ENCODE measurements at places on chromosomes 7 and 10. TPM values are rescaled to one million over a fixed set of nuclear protein-coding genes. Genes with fewer than 3 reads are reported as not detected.

- H3K4me1 ChIP-seq, result peaks cover 27% of the 10 kb centered on the region
- H3K4me3 ChIP-seq, result no peak overlapping the region
- DNase-seq, result no peak
- no peaks in the 10 kb centered on the region for H3K27me3 ChIP-seq
- peaks cover 2% of the 10 kb centered on the region for H3K36me3 ChIP-seq
These were observed 78.2 kb downstream of the MAPK8 start for GRCh38 chr10:48384699-48384982.

Gene LRRD1
- not detected for total RNA-seq

GRCh38 chr7:106720641-106721040 is 59.7 kb upstream of the CCDC71L start:
- H3K27me3 ChIP-seq, result peaks cover 2% of the 10 kb centered on the region
- H3K4me3 ChIP-seq, result no peak overlapping the region
- DNase-seq, result no peak
- H3K27ac ChIP-seq, result peak overlapping the region; percentile 43
- peaks cover 6% of the 10 kb centered on the region for H3K36me3 ChIP-seq

GRCh38 chr10:119297207-119297968 is 90.0 kb downstream of the GRK5 start:
- peaks cover 8% of the 10 kb centered on the region for H3K36me3 ChIP-seq
- no peak overlapping the region for H3K4me3 ChIP-seq
- H3K27ac ChIP-seq, result no peak overlapping the region
- peaks cover 47% of the 10 kb centered on the region for H3K4me1 ChIP-seq
- no peaks in the 10 kb centered on the region for H3K27me3 ChIP-seq

Gene TMEM273
- 16.6 TPM for total RNA-seq

- no peaks in the 10 kb centered on the region for H3K27me3 ChIP-seq
- H3K4me3 ChIP-seq, result no peak overlapping the region
- no peak for DNase-seq
These were observed 201.9 kb downstream of the INHBA start for GRCh38 chr7:41501006-41501405.

GRCh38 chr7:54538122-54538521 is 4.1 kb upstream of the VSTM2A start:
- H3K36me3 ChIP-seq, result no peaks in the 10 kb centered on the region
- H3K4me1 ChIP-seq, result no peaks in the 10 kb centered on the region
- no peak overlapping the region for H3K4me3 ChIP-seq
- H3K27me3 ChIP-seq, result peaks cover 16% of the 10 kb centered on the region
- no peak for DNase-seq
- H3K27ac ChIP-seq, result no peak overlapping the region

Gene NANOS1
- not detected for total RNA-seq

Gene CFAP69
- 0.07 TPM for total RNA-seq

Measured in activated CD8-positive, alpha-beta T cell treated with anti-CD3 and anti-CD28 coated beads for 36 hours (primary cell).